ENCODE measurements at places on chromosomes 7 and 10.

GRCh38 chr10:17781856-17782255 lies 27.3 kb upstream of the MRC1 start:
- DNase-seq, result no peak

GRCh38 chr10:97771913-97772823 lies at the start of gene SFRP5:
SFRP5 (minus strand) TSS chr10:97771999; CDS start chr10:97771833, 166 bp downstream.
- no peak for DNase-seq

GRCh38 chr7:11290863-11291262 lies 317.2 kb downstream of the PHF14 start:
- no peak for DNase-seq

- DNase-seq, result no peak
Measured at GRCh38 chr10:101446071-101446470, 92.1 kb downstream of the BTRC start.

DNA sequence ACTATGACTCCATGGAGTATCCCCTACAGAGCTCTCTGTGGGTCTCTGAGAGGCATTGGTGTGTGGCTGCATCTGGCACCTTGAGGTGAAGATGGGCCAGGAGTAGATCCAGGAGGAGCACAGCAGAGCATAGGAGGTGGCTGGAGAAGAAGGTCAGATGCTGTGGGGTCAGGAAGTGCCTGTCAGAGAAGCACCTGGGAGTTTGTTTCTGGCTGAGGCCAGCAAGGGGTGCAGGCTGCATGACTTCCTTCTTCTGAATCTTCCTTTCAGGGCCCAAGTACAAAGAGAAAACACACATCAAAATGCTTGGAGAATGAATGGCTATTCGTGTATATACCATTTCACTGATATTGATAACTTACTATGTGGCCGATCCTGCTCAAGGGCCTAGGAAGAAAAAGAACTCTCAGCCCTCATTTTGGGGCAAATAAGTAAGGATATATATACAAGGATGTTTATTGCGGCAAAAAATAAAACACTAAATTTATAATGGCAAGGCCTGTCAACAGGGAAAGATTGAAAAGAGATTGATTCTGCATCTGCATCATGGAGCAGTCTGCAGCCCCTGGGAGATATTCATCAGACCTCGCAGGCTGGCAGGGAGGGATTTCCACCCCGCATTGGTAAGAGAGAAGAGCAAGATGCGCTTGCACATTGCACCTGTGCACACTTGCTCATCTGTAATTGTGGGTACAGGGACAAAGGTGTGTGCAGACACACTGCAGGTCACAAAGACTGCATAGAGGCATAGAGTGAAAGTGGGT lies 39.2 kb downstream of the PTPRE start:
- DNase-seq, result no peak

GRCh38 chr7:28423918-28424514 lies 11.7 kb downstream of the CREB5 start:
- no peak for DNase-seq

DNA sequence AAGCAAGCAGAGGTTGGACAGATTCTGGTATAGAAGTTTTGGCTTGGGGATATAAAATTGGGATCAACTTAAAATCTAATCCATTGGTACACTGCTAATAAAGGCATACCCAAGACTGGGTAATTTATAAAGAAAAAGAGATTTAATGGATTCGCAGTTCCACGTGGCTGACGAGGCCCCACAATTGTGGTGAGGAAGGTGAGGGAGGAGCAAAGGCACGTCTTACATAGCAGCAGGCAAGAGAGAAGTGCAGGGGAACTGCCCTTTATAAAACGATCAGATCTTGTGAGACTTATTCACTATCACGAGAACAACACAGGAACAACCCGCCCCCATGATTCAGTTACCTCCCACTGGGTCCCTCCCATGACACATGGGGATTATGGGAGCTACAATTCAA lies 9.7 kb downstream of the ACADSB start:
- DNase-seq, result no peak

DNA sequence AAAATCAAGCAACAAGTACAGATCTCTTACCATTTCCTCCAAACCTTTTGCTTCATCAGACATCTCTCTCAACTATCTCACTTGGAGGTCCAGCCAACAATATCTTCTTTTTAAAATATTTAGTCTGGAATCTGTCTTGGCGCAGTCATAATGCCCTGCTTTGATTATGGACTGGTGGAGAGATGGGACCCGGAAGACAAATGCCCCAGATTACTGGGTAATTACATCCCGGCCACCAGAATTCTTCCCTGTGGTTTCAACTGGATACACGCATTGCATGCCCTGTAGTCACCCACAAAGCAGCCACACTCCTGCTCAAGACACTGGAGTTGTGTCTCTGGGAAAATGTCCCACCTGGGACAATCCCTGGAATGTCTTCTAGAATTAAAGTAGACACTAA lies 65.5 kb downstream of the BPGM start:
- DNase-seq, result no peak

GRCh38 chr10:111204838-111205237 lies 128.0 kb downstream of the ADRA2A start:
- no peak for DNase-seq

- peak; percentile 15 for DNase-seq
Measured at GRCh38 chr7:2045559-2046405, 187.0 kb downstream of the MAD1L1 start.

GRCh38 chr7:142036384-142036783 lies 40.7 kb downstream of the MGAM start:
- DNase-seq, result no peak

DNA sequence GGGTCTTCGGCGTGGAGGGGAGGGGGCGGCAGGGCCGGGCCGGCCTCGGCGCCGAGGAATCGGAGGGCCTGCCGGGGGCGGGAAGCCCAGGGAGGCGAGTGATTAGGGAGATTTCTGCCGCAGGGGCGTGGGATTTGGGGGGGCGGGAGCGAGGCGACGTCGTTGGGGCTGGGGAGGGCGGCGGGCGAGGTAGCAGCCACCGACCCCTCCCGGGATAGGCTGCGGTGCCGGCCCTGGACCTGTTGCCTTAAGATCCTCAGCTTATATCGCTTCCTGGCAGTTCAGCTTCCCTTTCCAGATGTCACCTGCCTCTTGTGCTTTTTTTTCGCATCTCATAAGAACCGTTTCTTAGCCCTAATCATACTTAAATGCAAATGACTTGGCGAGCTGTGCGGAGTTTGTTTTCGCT lies 655 bp downstream of the LMTK2 start:
- no peak for DNase-seq

GRCh38 chr7:115679976-115680375 lies 350.6 kb downstream of the TFEC start:
- peak; percentile 19 for DNase-seq

DNA sequence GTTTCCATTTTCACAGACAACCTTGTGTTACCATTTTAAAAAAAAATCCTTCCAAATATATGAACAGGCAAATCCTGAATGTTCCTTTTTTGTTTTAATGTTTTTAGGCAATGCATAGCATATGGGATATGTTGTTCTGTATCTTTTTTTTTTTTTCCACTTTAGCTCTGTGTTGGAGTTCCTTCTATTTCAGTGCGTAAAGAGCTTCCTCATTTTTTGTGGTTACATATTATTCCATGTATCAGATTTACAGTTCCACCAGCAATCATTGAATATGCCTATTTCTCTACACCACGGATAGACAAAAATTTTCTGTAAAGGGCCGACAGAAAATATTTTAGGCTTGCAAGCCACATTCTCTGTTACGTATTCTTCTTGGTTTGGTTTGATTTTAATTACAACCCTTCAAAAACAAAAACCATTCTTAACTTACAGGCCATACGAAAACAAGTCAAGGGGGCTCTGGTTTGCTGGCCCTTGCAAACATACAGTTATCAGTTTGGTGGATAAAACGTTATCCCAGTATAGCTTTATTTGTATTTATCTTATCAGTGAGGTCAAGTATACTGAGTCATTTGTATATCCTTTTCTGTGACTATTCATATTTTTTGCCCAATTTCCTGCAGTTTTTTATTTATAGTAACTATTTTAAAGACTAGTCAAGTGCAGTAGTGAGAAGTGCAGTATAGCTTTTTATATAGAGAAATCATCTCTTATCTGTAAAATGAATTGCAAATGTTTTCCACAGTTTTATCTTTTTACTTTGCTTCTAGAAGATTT lies 55.7 kb downstream of the RALA start:
- no peak for DNase-seq

- DNase-seq, result no peak
Measured at GRCh38 chr10:118516716-118517115, 78.7 kb downstream of the PRLHR start.

GRCh38 chr7:28409716-28410627 lies 2.3 kb upstream of the CREB5 start:
- no peak for DNase-seq

- DNase-seq, result no peak
Measured at GRCh38 chr10:70300908-70301597, 17.2 kb upstream of the NPFFR1 start.

- DNase-seq, result no peak
Measured at GRCh38 chr7:120742372-120742771, 115.6 kb downstream of the TSPAN12 start.

DNA sequence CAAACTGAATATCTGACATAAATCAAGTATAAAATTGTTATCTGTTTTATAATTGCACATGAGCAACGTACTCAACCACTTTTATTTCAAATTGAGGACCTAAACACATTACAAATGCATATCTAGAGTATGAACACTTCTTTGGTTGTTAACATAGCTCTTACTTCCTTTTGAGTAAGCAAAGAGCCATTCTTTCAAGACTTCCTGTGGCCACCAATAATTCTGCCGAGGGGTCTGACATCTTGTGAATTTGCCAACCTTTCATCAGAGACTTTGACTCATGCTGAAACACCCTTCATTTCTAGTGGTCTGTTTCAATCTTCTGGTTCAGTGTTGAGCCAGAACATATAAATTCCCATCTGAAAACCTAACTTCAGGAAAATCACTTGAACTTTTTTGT lies 59.4 kb downstream of the CDK14 start:
- no peak for DNase-seq

GRCh38 chr10:30185916-30186315 lies 126.5 kb upstream of the JCAD start:
- no peak for DNase-seq

- no peak for DNase-seq
Measured at GRCh38 chr7:79465551-79465950, 12.1 kb upstream of the MAGI2 start.

GRCh38 chr7:148547951-148548350 lies 42.6 kb upstream of the C7orf33 start:
- no peak for DNase-seq

DNA sequence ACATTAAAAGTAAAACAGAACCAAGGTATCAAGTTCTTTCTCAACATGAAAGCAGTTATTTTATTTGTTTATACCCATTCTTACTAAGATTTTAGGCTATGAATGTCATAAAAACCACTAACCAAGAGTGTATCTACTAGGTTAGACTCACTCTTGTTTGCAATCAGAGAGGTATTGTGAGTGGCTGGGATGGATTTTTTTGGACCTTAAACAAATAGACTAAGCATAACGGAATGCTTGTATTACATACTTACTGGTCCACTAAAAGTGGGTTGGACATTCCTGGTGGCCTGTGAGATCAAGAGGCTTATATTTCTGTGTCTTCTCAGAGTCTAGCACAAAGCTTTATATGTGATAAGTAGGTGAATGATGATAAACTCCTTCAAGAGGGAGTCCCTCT lies 32.6 kb upstream of the CBLL1 start:
- no peak for DNase-seq

GRCh38 chr7:94060752-94061151 lies 56.6 kb upstream of the BET1 start:
- no peak for DNase-seq

GRCh38 chr7:132755538-132756483 lies 179.5 kb upstream of the PLXNA4 start:
- no peak for DNase-seq

- DNase-seq, result no peak
Measured at GRCh38 chr10:4334015-4334414, 492.0 kb upstream of the AKR1E2 start.

DNA sequence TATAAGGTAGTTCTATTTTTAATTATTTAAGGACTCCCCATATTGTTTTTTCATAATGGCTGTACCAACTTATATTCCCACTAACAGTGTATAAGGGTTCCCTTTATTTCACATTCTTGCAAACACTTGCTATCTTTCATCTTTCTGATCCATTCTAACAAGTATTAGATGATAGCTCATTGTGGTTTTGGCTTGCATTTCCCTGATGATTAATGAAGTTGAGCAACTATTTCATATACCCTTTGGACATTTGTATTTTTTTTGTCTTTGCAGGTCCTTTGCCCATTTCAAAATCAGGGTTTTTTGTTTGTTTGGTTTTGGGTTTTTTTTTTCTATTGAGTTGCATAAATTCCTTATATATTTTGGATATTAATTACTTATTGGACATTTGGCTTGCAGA lies 107.2 kb downstream of the EPC1 start:
- no peak for DNase-seq

DNA sequence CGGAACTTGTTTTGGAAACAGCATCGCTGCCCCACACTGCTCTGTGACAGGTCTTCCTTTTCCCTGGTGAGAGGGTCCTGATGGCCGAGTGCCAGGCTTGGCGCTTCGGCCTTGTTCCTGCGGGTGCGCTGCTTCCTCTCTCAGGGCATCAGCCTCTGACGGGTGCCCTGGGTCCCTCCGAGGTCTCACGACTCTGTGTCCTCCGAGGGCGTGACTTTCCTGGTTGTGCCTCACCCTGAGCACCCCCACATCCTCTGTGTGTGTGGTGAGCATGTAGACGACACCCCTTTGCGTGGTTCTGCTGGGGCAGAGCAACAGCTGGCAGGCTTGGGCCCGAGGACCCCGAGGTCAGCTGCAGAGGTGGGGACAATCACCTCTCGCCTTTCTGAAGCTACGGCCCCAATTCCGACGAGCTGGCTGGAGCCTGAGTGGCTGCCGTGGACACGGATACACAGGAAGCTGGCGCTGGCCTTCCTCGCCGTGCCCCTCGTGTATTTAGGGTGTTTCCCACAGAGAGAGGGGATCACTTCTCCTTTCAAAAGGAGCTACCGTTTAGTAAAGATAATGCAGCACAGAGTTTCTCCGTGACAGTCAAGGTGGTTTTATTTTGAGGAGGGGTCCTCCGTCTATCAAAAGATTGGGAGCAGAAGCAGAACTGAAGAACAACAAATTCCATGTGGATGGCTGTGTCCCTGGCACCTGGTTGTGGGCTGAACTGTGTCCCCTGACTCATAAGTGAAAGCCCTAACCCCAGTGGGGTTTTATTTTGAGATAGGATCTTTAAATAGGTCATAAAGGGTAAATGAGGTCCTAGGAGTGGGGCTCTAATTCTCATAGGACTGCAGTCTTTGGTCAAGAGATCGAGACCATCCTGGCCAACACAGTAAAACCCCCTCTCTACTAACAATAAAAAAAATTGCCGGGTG lies 36.2 kb upstream of the PITRM1 start:
- DNase-seq, result no peak

GRCh38 chr7:17680943-17681351 lies 259.3 kb downstream of the SNX13 start:
- DNase-seq, result no peak

DNA sequence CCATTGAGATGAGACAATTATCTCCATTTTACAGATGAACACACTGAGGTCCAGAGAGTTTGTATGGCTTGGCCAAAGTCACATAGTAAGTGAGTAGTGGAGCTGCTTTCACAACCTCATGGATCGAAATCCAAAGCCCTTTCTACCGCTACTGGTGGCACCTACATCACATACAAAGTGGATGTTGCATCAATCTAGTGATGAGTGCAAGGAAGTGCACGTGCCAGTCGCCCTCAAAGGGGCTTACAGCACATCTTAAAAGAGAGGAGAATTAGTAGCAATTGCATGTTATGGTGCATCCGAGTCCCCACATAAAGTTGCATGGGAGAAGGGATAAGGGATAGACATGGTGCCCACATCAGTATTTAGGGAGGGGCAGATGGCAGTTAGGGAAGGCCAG lies 31.0 kb upstream of the GPR26 start:
- DNase-seq, result no peak

All from activated naive CD4-positive, alpha-beta T cell treated with anti-CD3 and anti-CD28 coated beads, Interleukin-2, amount 10 ng/mL, durations not matched to agents 7 days and 5 days (primary cell).